ENCODE measurements at places on chromosomes 4 and X.

DNA sequence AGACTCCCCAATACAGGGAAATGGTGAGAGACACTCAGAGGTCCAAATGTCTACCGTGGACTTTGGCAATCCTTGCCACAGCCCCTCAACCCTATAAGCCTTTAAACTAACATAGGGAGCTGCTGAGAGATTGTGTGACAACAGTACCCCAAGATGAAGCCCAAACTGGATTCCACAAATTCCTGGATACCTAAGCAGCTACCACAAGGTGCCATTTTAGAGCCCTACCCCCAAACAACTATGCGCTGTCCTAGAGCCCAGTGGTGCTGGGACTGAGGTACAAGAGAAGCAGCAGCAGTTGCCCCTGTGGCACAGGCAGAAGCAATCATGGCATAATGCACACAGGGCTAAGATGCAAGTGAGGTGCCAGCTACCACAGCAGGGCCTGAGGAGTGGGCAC is 2.7 kb upstream of the TMPRSS11F start:
- DNase-seq = no peak

DNA sequence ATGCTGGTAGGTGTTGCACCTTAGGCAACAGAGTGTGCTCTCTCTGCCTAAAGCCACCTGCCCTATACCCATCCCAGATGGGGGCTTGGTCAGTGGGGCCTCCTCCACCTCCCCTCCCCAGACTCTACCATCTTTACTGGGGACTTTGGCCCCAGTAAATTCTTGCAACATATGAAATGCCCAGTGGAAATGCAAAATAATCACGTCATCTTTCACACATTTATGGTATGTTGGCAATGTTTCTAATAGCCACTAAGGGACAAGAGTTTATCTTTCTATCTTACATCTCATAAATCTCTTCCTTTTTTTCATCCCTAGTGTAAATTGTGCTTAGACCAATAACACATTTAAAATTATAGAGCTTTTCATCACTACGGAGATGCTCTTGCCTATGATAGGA is 103.0 kb upstream of the MAML3 start:
- no peak for DNase-seq

DNA sequence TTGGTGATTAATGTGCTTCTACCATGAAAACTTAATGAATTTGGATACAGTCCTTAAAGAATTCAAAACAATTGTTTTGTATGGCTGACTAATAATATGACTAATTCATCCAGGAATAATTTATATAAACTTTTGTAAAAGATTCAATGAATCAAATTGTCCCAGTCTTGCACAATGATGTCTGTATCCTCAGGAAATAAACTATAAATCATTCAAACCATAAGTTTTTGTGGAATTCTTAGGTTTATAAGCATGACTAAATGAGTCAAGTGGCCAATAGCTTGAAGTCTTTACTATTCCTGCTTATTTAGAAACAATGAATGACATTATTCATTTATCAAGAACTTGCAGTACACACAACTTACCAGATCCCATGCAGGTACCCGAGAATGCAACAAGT is 935.0 kb upstream of the INTU start:
- no peak for DNase-seq

DNA sequence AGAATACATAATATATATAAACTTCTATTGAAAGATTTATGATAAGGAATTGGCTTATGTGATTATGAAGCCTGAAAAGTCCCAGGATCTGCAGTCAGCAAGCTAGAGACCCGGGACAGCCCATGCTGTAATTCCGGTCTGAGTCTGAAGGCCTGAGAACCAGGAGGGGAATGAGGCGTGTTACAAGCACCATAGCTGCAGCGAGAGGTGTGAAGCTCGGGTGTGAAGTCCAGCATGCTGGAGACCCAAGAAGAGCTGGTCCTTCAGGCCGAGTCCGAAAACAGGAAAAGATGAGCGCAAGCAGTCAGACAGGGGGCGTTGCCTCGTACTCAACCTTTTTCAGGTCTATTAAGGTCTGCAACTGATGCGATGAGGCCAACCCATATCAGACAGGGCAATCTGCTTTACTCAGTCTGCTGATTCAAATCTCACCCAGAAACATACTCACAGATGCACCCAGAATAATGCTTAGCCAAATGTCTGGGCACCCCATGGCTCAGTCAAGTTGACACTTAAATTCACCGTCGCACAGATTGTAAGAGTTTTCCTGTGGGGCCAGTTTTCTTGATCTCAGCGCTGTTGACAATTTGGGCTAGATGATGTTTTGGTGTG is 40.4 kb downstream of the SMIM20 start:
- no peak for DNase-seq

GRCh38 chr4:145935253-145936141 is 3.1 kb downstream of the ZNF827 start:
- peak; percentile 48 for DNase-seq

- no peak for DNase-seq
Measured at GRCh38 chrX:29419774-29420553, 795.4 kb upstream of the MAGEB2 start.

DNA sequence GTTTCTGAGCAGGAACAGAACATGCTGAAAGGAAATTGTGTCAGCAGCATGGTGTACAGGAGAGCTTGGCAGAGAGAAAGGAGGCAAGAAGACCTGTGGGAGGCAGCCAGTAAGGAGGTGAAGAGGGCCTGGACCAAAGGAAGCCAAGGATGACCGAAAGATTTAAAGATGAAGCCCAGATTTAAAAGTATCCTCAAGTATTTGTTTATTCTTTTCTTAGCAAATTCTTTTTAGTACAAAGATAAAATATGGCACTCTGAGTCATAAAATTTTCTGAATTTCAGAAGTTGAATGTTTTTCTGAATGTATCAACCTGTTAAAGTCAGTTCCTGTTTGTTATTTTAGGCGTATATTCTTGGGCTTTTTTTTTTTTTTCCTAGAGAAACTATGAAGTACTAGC is 3.5 kb downstream of the PKD2 start:
- no peak for DNase-seq

- DNase-seq = no peak
Measured at GRCh38 chr4:8830611-8831200, 40.9 kb downstream of the HMX1 start.

DNA sequence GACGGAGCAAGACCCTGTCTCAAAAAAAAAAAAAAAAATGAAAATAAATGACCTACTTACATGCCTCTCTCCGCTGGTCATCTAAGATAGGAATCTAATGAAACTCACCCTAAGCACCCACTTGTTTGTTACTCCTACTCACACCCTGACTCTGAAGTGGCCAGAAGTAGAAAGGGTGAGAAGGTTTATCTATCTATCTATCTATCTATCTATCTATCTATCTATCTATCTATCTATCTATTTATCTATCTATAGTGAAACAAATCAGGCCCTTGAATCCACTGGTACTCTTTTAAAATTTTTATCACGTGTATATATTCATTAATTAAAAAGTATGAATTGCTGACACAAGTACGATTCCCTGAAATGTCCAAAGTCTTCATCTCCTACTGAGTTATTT is 75.2 kb downstream of the SLC10A7 start:
- no peak for DNase-seq

GRCh38 chr4:140944199-140944515 is 188.0 kb upstream of the TBC1D9 start:
- DNase-seq = no peak

DNA sequence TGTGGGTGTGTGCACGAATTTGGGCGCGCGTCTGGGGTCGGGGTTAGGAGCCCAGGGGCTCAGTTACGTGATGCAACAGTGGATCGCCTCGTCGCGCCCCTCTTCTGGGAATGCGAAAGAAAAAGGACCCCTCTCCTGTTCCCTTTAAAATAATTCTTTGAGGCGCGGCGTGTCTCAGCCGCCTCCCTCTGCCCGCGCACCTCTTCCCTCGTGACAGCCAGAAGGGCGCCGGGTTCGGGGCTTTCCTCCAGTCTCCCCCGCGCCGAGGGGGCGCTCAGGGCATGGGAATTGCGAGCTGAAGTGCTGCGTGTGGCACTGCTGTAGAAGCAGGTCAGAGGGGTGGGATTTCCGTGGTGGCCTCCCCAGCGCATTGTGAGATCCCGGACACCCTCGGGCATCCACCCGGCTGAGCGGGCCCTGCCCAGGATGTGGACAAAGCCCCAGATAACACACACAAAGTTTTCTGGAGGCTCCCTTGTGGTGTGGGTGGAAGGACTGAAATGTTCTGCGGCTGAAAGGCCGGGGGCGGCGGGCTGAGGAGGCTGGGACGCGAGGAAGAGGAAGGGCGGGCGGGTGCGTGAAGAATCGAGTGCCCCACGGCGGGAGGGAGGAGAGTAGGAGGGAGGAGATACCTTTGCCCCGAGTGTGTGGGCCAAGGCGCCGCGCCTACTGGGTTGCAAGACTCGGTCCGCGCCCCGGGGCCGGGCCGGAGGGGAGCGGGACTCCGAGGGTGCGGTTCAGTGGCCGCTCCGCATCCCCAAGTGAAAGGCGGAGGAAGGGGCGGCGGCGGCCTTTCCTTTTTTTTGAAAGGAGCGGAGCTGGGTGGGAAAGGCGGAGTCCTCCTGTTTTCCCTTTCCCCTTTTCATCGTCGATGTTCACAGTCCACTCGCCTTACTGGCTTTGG is 752 bp downstream of the SEPTIN11 start:
- DNase-seq = no peak

DNA sequence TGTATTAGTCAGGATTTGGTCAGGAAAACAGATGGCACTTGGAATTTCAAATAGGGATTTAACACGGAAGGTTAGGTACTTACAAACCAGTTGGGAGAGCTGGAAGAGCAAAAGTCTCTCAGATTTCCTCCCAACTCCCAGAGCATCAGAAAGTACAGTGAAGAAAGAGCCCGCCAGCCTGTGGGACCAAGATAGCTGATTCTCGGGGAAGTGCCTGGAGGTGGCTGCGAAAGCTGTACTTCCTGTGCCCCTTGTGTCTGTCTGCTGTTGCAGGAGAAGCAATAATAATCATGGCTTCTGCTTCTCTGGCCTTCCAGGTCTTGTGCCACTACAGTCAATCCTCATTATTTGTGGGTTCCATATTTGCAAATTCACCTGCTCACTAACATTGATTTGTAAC is 221.0 kb upstream of the BCOR start:
- no peak for DNase-seq

DNA sequence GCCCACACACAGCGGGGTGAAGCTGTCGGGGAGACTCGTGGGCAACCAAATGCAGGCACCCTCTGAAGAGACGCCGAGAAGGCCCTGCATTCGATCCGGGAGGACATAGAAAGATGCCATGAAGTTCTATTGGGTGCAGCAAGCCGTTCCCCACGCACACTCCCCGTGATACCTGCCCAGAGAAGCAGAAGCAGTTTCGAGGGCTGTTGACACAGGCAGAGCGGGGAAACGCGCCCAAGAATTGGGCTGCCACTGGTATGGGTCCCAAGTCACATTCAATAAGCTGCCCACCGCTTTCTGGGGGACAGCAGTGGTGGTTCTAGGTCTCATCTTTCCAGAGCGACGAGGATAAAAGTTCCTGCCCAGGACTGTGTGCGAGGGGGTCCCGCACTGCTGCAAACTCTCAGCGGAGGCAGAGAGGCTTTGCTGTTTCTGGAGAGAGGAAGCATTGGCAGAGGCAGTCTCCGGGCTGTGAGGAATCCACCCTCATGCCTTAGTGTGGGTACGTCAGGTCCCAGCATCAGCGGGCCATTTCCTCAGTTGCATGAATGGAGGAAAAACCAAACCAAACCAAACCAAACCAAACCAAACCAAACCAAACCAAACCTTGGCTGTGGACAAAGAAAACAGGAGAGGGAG is 10.1 kb downstream of the PITX2 start:
- DNase-seq = no peak

DNA sequence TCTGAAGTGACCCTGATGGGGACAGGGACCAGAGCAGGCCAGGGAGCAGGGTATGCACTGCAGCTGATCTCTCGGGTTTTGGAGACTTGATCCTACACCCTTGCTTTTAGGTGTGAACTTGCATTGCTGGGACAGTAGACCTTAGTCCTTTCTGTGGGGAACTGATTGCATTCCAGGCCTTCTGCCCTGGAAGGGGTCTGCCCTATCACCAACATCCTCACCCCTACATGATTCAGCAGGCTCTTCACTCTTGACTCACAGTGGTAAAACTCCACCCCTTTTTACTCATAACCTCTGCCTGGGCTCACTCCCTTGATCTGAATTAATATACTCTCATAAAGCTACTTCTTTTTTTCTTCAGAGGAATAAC is 6.6 kb upstream of the DDX60L start:
- no peak for DNase-seq

GRCh38 chrX:105328773-105329172 is 108.3 kb upstream of the TEX13A start:
- DNase-seq = no peak

DNA sequence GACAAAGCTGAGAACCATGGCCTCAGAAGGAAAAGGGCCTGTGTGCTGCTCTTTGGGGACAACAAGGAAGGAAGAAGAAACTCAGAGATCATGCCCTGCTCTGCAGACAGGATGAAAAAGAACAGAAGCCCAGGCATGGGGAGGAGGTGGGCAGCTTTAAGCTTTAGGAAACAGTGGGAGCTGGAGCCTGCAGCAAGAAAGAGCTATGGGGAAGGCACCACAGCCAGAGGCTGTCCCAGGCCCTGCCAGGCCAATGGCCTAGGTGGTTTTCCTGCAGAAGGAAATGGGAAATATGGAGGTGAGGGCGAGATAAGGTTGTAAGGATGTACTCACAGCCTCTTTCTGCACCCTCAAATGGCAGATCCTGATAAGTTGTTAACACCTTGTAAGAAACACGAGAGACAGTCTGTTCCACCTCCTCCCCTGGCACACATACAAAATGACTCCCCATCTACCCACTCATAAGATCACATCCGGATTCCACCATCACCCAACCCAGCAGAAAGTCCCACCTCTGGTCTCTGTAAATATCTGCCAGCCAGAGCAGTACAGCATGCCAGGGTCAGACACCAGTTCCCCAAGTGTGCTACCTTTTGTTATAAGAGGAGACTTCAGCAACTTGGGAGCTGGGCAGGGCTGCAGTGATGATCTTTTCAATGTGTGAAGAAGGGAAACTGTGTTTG is 105.2 kb downstream of the RTL5 start:
- no peak for DNase-seq

GRCh38 chrX:41148553-41148952 is 63.3 kb downstream of the USP9X start:
- DNase-seq = no peak

GRCh38 chrX:13029887-13030771 is 14.3 kb downstream of the FAM9C start:
- no peak for DNase-seq

DNA sequence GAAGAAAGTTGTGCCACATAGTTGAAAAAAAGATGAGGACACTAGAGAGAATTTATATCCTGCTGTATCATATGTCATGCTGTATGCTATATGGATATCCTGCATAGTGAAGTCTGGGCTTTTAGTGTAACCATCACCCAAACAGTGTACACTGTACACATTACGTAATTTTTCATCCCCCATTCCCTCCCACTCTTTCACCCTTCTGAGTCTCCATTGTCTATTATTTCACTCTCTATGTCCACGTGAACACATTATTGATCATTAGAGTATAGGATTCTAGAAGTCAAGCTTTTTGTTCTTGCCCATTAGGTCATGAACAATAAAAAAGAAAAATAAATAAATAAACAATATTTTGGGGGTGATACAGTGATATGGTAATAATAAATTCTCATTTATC is 18.0 kb upstream of the FRYL start:
- DNase-seq = no peak

- DNase-seq = no peak
Measured at GRCh38 chrX:42976746-42977366, 198.9 kb upstream of the PPP1R2C start.

Measured in GM12878 (cell line).